Activated naive CD4-positive, alpha-beta T cell treated with anti-CD3 and anti-CD28 coated beads, Interleukin-2, amount 50 U/mL, for 72 hours (primary cell): ENCODE measurements at places on chromosomes 6 and 20.

DNA sequence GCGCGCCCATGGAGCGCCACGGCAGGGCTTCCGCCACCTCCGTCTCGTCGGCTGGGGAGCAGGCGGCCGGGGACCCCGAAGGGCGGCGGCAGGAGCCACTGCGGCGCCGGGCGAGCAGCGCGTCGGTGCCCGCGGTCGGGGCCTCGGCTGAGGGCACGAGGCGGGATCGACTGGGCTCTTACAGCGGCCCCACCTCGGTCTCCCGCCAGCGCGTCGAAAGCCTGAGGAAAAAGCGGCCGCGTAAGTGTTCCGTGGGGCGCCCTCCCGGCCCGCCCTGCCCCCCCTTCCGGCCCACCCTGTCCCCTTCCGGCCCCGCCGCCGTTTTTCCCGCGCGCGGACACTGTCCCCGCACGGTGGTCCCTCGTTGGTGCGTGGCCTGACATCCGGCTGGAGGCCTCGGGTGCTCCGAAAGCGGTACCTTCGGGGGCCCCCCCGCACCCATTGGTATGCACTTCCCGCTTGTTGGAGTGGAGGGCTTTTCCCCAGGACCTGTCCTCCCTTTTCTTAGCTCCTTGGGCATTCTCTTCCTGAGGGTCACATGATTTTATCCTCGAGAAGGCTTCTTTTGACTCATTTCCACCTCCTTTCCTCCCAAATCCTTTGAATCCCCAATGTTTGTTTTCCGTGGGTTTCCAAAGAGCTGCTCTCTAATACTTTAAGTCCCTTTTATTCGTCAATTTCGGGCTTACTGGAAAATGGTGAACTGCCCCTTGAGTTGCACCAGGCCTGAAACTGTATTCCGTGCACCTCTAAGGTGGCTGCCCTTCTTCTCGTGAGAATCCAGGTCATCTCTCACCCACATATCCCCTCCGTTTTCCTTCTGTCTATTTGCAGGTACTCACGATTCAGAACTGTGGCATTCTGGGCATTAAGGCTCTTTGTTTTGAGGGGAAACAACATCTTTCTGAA, 556 bp downstream of the PANK2 start:
- DNase-seq = peak; percentile 44

DNA sequence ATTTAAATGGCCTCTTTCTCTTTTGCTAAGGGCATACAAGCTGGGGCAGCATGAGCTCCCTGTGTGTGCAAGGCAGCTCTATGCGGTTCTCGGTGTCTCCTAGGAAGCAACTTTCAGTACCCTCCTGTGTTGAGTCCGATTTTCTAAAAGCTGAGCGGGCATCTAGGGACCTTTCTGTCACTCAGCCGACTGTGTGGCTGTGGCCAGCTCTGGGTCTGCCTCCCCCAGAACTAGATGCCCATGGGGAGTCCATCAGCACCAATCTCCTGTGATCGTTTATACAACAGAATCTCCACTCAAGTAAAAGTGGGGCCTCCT, 7.5 kb downstream of the NELFCD start:
- DNase-seq = no peak

- DNase-seq = no peak
Observed at GRCh38 chr20:10635476-10636208, 38.2 kb downstream of the JAG1 start.

DNA sequence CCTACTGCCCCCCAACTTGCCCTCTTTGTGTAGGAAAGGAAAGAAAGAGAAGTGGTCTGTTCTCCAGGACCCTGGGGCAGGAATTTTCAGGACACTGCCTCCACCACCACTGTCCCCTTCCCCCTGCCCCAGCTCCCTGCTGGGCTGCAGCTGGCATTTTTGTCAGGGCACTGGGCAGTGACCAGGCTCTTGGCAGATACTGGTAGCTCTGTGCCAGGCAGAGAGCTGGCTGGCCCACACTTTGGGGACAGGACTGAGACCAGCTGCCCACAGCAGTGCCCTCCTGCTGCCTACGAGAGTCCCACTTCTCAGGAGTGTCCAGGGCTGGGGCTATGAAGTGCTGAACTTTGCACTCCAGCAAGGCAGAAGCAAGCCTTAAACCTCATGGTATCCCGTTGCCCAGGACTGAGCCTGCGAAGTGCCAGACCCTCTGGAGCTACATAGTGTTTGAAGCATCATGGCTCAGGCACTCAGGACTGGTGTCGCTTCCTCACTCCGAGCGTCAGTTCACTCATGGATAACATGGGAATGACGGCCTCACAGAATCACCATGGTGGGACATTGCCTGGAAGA, 19.3 kb downstream of the SLC13A3 start:
- no peak for DNase-seq

GRCh38 chr20:47125508-47125757, 230.8 kb downstream of the EYA2 start:
- DNase-seq = no peak

- no peak for DNase-seq
Observed at GRCh38 chr6:77457720-77458349, 5.5 kb downstream of the HTR1B start.

- no peak for DNase-seq
Observed at GRCh38 chr20:31551163-31552081, 37.2 kb downstream of the HM13 start.

DNA sequence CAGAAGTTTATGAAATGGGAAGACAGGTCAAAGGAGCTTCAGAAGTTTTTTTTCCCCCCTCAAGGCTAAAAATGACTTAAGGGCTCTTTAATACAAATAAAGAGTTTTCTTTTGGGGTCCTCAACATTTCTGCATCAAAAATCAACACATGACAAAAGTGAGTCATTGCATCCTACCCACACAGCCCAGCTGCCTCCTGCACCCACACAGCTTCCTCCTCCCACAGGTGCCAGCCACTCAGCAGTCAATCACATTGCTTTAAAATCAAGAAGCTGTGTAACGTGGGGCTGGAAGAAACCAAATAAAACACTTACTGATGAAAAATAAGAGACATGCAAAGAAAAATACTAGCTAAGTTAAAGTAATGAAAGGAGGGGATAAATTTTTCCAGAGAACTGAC, 68.5 kb downstream of the MAP3K5 start:
- DNase-seq = no peak
